ENCODE measurements at places on chromosomes 6 and 20.
A peak's percentile ranks its signal among the peaks of the same experiment; 100 is the strongest.

DNA sequence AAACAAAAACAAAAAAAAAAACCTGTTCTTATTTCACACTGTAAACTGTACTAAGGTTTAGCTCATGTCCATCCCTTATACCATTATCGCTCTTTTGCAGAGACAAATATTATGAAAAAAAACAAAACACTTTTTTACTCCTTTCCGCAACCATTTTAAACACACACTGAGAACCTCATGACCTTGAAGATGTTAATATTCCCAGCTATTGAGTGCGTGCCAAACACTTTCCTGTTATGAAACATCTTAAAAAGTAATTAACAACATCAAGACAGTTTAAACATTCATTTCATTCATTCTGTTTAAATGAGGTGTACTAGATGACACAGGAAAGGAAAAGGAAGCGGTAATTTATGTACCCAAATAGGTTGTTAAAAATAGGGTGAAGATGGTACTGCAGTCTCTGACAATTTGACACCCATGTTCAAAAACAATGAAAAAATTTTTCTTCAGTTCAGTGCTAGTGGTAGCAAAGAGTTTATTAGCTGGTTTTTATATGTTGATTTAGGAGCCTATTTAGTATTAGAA is 3.9 kb upstream of the ARHGAP18 start:
- no peak for DNase-seq

DNA sequence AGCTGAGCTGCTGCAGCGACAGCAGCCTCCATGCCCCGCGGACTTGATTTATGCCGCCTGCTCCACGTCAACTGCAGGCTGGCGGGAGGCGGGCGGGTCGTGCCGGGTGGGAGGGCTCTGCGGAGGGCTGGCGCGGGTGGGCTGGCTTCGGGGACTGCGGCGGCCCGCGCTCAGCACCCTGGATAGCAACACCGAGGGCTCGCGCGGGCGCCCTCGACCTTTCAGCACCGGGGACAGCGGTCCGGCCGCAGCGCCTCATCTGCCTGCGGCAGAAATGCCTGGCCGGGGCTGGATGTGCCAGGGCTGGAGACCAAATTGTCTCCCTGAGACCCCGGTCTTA is 792 bp downstream of the SNAP25 start:
- peak; percentile 76 for DNase-seq

DNA sequence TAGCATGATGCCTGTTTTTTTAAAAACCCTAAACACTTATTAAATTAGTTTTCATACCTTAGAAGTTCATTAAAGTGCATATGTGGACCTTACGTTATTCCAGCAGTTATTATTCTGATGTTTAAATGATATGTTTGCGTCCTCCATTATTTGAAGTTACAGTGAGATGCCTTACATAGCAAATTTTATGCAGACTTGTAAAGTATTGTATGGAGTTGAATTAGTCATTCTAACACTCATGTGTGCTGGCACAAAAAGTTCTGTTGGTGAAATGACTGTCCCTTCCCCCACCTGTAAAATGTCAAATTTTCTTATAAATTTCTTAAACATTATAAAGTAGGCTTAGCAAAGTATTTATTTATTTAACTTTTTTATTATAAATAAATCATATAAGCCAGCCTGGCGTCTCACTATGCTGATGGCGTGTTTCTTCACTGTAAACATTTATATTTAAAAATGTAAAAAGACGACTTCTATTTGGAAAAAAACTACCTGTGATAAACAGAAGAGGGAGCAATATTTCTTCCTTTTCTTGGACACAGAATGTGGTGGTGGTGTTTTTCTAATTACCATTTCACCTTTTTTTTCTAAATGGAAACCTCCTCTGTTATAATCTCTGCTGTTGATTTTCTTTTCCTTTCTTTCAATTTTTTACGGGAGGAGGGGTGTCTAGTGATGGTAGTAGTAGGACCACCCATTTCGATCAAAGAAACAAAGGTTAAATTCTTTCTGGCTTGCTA is 155.4 kb downstream of the RFPL4B start:
- DNase-seq = no peak

DNA sequence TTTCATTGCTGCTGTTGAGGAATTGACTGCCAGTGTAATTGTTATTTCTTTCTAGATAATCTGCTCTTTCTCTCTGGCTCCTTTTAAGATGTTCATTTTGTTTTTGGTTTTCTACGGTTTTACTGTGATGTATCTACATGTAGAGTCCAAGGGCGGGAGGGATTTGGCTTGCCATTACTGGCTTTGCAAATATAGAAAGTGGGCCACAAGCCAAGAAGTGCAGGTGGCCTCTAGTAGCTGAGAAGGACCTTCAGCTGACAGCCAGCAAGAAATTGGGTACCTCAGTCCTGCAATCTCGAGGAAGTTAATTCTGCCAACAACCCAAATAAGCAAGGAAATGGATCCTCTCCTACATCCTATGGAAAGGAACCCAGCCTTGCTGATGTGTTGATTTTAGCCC is 42.8 kb upstream of the GLP1R start:
- no peak for DNase-seq

GRCh38 chr20:50146732-50147662 is 6.5 kb downstream of the PEDS1 start:
- DNase-seq = no peak

GRCh38 chr6:1123386-1124375 is 188.2 kb upstream of the FOXQ1 start:
- DNase-seq = no peak

Data from coronary artery (tissue), 2 donors.